Diencephalon (tissue), 1 donor: ENCODE measurements at places on chromosomes 4 and X. TPM values are rescaled to one million over a fixed set of nuclear protein-coding genes. Genes with fewer than 3 reads are reported as not detected.

The FMR1NB gene
- total RNA-seq, result not detected

The MGARP gene
- total RNA-seq, result 0.46 TPM

The TEX13C gene
- total RNA-seq, result not detected

The GABRB1 gene
- 120 TPM for total RNA-seq

The DRP2 gene
- 11.3 TPM for total RNA-seq

The ELF2 gene
- 79.8 TPM for total RNA-seq

The GAGE1 gene
- total RNA-seq, result not detected

The POU3F4 gene
- 20.8 TPM for total RNA-seq

The SPIN2A gene
- 0.92 TPM for total RNA-seq

The HPGD gene
- 8.5 TPM for total RNA-seq
